SIG-M5 (cell line): ENCODE measurements at places on chromosomes 7 and 10.

DNA sequence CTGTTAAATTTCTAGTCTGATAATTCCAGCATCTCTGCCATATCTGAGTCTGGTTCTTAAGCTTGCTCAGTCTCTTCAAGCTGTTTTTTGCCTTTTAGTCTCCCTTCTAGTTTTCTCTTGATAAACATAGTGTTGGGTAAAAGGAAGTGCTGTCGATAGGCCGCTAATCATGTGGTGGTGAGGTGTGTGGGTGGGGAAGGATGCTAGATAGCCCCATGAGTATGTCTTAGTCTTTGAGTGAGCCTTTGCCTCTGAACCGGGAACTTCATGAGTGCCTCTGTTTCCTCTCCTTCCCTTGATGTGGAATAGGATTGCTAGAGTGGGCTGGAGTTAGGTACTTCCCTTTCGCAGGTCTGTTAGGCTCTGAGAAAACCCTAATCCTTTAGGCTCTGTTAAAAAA, 441.8 kb downstream of the INHBA start:
- DNase-seq = no peak

DNA sequence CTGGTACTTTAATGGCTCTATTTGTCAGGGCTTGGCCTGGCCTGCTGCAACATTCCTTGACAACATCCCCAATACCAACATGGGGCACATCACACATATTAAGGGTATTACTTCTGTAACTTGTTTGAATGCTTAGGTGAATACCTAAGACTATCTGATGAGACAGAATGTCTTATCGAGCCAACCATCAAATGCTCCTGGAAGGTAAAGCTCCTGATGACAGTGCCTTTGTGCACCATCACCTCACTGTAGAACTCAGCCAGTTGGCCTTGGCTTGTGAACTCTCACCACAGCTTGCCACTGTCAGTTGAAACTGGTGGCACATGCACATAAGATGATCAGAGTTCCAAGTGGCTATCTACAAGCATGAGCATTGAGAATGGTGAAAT, 3.7 kb upstream of the MYO1G start:
- DNase-seq = no peak

- DNase-seq = no peak
Measured at GRCh38 chr10:24519950-24520349, 203.7 kb downstream of the ARHGAP21 start.

DNA sequence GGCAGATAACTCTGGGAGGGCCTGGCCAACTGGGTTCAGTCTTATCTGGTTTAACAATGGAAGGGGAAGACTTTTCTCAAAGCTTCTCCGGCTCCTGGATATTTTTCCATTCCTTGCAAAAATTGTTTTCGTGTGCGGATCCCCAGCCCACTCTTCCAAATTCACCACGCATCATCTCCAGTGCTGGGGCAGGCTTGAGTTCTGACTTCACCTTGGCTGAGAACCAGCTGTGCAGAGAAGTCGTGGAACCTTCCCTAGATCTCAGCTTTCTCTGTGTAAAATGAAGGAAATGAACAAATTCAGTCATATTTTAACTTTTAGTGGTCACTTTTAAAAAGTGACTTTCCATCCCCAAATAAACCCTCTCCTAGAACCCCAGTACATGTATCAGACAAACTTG, 297.0 kb downstream of the TCF7L2 start:
- no peak for DNase-seq

DNA sequence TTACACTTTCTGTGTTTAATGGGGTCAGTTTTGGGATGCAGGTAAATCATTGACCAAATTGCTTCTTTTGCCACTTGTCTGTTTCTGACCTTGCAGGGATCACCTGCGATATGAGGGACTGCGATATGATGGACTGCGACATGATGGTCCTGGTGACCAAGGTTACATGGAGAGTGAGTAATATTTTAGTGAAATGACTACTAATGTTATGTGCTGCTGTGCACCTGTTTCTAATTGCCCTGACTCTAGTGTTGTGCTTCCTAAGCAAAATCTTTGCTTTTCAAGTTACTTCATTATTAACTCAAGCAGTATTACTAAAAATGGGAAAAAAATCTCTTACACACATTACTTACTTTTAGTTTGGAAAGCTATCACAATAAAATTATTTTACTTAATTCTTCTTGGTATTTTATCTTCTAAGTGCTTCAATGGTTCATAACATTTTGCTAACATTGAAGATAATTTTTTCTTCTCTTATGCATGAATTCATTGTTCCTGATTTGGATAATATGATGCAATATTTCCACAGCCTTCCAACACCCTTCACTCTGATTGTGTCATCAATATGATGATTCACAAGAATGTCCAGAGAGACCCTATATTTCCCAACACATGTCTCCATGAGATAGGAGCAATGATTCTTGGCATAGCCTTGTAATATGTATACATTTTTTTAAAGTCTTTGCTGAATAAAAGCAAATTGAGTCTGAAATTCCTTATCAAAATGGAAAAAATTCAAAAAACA, 306.2 kb upstream of the AKR1E2 start:
- no peak for DNase-seq

- DNase-seq = no peak
Measured at GRCh38 chr7:143391462-143392404, 10.6 kb downstream of the ZYX start.

GRCh38 chr10:118874171-118874570, 119.4 kb upstream of the CACUL1 start:
- DNase-seq = no peak

GRCh38 chr10:86609920-86610319, 44.4 kb upstream of the OPN4 start:
- no peak for DNase-seq

- no peak for DNase-seq
Measured at GRCh38 chr10:6743291-6743849, 163.3 kb upstream of the PRKCQ start.

- no peak for DNase-seq
Measured at GRCh38 chr10:79061441-79062315, 7.1 kb upstream of the ZMIZ1 start.

DNA sequence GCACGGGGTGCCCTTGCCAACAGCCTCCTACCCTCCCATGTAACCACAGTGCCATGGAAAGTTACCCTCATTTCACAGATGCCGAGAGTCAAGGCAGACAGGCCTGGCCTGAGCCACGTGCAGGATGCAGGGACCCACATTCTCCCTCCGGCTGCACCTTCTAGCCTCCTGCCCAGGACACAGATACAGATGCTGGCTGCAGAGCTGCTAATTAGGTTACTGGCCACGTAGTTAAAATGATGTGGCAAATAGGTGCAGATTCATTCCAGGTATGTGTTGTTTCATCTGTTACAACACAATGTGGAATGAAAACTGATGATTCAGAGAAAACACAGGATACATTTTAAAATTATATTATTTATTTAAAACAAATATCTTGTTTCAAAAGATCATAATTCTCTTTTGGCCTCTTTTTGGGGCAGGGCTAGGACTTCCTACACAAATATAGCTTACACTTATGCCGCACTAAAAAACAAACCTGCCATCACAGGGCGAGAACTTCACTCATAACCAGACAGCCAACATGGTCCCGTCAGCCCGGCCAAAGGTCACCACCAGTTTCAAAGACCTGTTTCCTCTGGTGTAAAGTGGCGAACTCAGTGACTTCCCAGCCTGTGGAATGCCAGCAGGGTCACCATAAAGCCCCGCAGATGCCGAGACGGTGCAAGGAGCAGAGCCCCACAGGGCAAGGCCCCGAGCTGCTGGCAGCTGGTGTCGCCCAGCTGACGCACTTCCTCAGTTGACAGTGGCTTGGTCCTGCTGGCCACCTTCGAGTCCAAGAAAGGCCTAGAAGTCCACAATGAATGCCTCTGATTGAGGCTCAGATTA, 83.5 kb downstream of the TNS3 start:
- no peak for DNase-seq

DNA sequence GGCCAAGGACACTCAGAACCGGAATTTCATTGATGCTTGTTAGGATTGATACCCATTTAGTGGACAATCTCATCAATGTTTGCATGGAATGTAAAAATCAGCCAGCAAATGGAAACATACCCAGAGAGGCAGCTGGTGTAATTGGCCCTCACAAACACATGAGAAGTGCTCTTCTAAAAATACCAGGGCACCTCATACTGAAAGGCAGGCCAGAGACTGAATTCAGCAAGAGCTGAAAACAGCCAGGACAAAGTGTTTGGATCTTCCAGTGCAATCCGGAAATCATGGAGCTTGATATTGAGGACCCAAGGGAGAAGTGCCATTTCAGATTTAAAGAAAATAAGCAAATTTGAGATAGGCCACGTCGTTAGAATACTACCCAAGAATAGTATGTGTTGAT, 498.6 kb downstream of the GALNT17 start:
- DNase-seq = no peak

- no peak for DNase-seq
Measured at GRCh38 chr7:153902862-153903261, 149.3 kb upstream of the DPP6 start.

DNA sequence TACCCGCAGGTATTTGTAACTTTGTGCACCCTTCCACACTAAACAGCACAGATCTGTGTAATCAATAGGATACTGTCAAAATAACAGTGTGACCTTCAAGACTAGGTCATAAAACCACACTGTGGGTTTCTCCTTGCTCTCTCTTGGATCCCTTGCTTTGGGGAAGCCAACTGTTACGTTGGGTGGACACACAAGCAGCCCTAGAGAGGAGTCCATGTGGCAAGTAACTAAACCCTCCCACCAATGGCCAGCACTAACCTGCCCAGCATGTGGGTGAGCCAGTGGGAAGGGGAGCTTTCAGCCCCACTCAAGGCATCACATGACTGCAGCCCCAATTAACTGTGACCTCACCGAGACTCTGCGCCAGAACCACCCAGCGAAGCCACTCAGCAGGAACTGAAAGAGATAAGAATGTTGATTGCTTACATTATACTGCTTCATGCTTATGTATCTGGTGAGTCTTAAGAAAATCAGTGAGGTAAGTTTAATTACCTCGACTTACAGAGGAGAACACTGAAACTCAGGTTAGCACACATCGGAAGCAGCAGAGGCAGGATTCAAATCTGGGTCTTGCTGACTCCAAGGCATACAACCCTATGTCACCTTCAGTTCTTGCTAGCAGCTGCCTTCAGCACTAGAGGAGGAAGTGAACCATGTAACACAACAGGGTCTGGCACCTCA, 9.4 kb upstream of the ZC3HAV1 start:
- DNase-seq = peak; percentile 20

DNA sequence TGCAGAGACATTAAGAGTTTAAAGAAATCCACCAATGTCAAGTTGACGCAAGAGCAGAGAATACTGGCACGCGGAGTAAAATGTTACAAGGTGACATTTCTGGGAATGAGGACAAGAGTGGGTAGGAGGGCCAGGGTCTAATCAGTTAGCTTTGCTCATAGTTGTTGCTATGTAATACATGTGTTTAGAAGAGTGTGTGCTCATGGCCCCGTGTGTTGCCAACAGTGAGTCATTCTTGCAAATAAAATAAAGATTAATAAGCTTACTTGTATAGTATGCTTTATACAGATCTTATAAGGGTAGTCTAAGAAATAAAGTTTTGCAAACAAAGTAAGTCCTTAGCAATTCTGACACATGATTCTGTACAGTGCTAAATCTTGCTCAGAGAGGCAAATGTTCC, 64.5 kb downstream of the DNMBP start:
- no peak for DNase-seq

- DNase-seq = no peak
Measured at GRCh38 chr7:1942243-1942940, 272.3 kb downstream of the ELFN1 start.

DNA sequence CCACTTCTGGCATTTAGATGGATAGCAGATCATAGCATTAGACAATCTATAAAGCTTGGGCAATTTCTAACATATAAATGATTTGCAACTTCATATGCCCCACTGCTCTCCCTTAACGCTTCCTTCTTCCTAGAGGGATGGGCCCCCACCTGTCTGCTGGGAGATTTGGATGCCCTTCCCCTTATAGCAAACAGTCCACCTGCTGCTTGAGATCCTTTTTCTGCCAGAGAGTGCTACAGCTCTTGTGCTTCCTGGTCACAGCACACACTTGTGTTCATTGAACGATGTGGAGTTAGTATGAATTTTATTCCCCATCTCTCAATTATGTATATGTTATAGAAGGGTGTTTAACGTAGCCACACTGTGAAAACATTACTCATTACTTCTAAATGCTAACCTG, 10.4 kb upstream of the PCGF5 start:
- DNase-seq = no peak

DNA sequence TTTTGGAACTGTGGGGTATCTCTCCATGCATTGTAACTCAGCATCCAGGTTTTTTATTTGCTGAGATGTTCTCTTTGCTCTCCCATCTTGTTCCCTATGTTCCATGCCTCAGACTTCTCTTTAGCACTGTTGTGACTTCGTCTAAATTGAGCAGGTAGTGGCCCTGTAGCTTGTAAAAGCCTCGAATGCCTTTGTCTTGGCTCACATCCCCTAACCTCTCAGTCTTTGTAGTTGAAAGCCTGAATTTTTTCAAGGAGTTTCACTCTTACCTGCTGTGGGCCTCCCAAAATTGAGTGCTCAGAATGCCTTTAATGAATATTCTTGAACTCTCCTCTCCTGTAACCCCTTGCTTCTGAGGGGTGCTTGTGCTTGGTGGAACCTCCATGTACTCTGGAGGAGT, 1137.3 kb downstream of the REEP3 start:
- DNase-seq = no peak

- DNase-seq = no peak
Measured at GRCh38 chr7:140494867-140495266, 15.6 kb upstream of the MKRN1 start.

DNA sequence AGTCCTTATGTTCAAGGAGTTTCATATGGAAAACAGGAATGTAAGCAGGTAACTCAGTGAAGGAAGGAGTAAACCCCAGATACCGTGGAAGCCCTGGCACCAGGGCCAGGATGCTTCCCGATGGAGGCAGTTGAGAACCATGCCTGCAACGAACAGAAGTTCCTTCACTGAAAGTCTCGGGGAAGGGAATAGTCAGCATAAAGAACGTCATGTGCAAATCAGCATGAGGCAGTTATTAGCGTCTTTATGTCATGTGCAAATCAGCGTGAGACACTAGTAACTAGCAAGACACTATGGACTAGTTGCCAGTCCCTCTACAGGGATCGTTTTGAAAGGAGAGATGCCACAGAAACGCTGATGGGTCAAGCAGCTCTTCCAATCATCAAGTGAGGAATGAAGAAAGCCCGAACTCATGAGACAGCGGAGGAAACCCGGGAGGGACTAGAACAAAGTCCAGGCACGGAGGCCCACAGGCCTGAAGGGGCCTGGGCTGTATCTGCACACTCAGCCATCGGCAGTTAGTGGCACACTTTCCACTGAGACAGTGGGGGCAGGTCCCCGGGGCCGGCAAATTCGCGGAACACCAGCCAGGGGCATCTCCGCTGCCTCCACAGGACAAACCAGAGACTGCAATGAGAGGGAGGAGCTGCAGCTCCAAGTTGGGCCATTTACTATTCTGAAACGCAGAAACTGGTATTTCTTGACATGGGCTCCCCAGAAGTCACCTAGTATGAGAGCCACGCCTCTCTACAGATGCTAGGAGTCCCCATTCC, 109.6 kb downstream of the SFMBT2 start:
- no peak for DNase-seq

- DNase-seq = no peak
Measured at GRCh38 chr10:78924319-78925003, 144.3 kb upstream of the ZMIZ1 start.
